Hematopoietic multipotent progenitor cell (in vitro differentiated cells): ENCODE measurements at places on chromosomes 2 and 18. TPM values are rescaled to one million over a fixed set of nuclear protein-coding genes. Genes with fewer than 3 reads are reported as not detected.

GRCh38 chr2:173719471-173719870 lies 245.7 kb downstream of the SP3 start:
- DNase-seq = no peak

- no peak for DNase-seq
Measured at GRCh38 chr2:156800781-156801361, 364.7 kb downstream of the GPD2 start.

The COLEC12 gene
- total RNA-seq = 0.27 TPM

The FOSL2 gene
- 32.3 TPM for total RNA-seq

The SIX2 gene
- total RNA-seq = not detected

The IL1RL1 gene
- 1.6 TPM for total RNA-seq

DNA sequence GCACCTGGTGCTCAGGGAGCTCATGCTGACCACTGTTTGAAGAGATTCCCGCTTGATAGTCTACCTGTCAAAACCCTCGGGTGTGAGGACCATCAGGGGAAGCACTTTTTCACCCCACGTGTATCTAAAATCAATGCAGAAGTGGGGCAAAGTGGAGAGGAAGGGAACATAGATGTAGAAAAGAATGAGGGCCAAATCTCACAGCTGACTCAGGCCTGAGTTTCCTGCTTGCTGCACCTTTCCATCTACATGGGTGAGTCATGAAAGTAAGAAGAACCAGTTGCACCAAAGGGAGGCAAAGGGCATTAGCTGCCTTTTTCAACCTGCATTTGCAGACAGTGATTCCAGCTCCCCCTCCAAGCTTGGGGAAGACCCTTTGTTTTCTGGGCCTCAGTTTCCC lies 100.2 kb upstream of the MYCN start:
- DNase-seq = no peak

DNA sequence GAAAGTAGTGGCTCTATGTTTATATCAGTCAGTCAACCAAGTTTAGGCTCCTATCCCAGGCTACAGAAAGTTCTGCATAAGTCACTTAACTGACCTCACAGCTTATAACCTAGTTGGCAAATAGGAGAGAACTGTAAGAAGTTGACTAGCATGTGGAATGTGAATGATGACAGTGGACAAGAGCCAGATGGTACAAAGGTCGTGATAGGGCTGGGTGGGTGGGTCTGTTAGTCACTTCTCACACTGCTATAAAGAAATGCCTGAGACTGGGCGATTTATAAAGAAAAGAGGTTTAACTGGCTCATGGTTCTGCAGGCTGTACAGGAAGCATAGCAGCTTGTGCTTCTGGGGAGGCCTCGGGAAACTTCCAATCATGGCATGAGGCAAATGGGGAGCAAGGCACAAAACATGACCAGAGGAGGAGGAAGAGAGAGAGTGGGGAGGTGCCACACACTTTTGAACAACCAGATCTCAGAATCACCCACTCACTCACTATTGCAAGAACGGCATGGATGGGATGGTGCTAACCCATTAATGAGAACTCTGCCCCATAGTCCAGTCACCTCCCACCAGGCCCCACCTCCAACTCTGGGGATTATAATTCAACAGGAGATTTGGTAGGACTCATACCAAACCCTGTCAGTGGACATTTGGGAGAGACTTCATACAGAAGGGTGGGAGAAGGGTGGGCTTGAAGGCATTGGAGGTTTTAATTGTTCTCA lies 68.8 kb downstream of the LTBP1 start:
- no peak for DNase-seq

The VWA3B gene
- total RNA-seq = under 0.01 TPM

The ASAP2 gene
- 4.3 TPM for total RNA-seq

GRCh38 chr2:130728007-130728454 lies 839 bp upstream of the GPR148 start:
- no peak for DNase-seq

The ADD2 gene
- 4.3 TPM for total RNA-seq

The GCKR gene
- under 0.01 TPM for total RNA-seq

GRCh38 chr18:57015451-57015850 lies 131.4 kb upstream of the BOD1L2 start:
- no peak for DNase-seq

DNA sequence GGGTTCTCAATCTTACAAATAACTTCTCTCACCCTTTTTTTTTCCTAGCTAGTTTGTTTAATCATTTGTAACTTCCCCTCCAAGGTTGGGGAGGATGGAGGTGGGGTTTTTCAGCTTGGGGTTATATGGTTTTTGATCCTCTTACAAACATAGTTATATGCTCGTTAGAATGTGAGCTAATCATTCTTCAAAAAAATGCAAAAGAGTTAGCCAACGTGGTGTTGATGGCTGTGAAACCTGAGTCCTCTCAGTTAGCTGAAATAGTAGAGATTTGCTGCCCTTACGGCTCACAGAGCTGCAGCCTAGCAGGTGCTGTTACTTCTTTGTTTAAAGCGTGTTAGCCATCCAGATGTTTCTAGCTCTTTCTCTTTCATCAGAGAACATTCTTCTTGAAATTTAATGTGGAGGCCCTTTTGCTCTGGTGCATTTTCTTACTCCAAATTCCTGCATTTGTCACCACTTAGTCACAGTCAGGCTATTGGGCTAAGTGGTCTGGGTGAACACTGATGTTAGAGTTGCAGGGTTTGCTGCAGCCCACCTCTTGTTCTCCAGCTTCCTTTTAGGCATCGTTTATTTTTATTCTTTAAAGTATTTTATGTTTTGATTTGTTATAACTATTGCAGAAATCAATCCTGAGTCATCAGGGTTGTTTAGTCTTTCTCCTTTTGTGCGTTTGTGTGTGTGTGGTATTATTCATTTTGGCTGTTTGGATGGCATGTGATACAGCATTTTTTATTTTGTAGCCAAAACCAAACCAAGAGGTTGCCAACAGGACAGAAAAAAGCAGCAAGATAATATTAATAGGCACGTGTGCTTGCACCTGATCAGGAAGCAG lies 41.1 kb downstream of the LIMS1 start:
- DNase-seq = no peak

The EXOC6B gene
- 9.2 TPM for total RNA-seq

The ZNF804A gene
- total RNA-seq = 4.6 TPM

DNA sequence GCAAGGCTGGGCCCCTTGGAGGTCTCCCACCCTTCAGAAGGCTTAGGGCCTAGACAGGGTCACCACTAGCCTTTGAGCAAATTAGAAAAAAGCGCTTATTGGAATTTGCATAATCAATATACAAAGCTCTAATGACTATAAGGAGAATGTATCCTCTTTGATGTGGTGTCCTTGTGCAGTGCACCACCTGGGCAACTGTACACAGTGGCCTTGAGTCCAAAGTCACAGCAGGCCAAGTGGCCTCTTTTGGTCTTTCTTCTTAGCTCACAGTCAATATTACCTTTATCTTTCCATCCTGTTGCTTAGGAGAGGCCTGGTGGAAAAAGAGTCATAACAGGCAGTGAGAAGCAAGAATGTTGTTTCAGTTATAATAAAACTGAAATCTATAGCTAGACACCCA lies 19.7 kb upstream of the ST3GAL5 start:
- no peak for DNase-seq

DNA sequence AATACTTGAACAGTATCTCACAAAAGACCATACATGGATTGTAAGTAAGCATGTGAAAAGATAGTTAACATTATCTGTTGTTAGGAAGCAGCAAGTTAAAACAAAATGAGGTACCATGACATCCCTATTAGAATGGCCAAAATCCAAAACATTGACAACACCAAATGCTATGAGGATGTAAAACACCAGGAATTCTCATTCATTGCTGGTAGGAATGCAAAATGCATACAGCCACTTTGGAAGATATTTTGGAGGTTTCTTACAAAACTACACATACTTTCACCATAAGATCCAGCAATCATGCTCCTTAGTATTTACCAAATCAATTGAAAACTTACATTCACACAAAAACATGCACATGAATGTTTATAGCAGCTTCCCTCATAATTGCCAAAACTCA lies 30.9 kb upstream of the ICOS start:
- DNase-seq = no peak

The MC5R gene
- total RNA-seq = not detected

- DNase-seq = no peak
Measured at GRCh38 chr18:8711736-8712135, 6.4 kb downstream of the MTCL1 start.

DNA sequence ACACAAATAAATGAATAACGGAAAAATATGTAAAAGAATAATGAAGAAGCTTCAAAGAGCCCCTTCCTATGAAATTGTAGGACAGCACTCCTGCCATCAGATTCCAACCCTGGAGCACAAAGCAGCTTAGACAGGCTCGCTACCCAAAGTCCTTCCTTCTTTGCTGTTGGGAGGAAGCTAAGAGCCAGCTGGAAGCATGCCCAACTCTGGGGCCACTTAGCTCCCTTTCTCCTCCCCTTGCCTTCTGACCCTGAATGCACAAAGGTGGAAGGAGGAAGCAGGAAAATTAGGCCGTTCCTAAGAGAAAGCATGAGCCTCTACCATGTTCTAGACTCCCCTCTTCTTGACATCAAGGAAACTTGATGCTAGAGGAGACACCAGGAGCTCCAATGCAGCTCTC lies 700.8 kb downstream of the RNF144A start:
- no peak for DNase-seq

The PCARE gene
- under 0.01 TPM for total RNA-seq

DNA sequence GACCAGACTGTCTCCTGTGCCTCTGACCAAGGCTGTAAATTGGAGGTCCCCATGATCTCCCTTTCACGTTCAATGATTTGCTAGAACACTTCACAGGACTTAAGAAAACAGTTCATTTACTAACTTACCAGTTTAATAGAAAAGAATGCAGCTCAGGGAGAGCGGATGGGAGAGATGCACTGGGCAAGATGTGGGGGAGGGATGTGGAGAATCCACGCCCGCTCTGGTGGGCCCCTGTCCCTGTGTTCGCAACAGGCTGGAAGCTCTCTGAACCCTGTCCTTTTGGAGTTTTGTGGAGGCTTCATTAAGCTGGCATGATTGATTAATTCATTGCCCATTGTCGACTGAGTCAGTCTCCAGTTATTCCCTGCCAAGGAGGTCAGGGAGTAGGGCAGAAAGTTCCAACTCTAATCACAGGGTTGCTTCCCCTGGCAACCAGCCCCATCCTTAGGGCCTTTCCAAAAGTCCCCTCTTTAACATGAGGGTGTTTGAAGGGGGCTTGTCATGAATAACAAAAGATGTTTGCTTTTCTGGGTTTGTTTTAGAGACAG lies 257.1 kb downstream of the ACKR3 start:
- DNase-seq = no peak

GRCh38 chr18:25229081-25229480 lies 122.9 kb downstream of the ZNF521 start:
- no peak for DNase-seq

The ESPNL gene
- total RNA-seq = 1.1 TPM

The IKZF2 gene
- total RNA-seq = 43.1 TPM

DNA sequence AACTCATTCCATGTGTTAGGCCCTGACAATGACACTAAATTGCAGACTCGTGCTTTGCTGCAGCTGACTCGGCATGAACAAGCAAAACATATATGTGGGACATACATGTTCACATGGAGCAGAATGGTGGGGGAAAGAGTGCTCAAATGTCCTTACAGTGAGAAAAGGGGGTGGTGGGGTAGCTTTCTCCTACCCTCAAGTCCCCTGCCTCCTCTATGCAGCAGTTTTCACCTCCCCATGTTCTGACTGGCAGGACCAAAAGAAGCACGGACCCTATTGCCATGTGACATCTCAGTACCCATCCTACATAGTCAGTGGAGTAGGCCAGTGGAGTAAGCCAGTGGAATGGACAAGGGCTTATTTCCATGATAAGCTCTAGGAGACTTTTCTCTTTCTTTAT lies 259.3 kb downstream of the TTC32 start:
- DNase-seq = no peak

DNA sequence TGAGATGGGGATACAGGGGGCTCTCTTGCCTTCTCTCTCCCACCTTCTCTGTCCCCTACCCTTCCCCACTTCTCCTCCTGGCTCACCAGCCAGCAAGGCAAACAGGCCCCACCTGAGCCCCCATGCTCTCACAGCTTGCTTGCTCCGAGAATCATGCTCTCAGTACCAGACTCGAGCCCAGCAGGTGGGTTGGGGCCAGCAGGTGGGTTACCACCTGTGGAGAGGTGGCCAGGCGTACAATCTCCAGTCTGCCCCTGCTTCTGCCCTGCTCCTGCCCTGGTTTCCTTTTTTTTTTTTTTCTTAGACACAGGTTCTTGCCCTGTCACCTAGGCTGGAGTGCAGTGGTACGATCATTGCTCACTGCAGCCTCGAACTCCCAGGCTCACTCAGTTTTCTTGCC lies 214.5 kb downstream of the SH3RF3 start:
- DNase-seq = no peak

- no peak for DNase-seq
Measured at GRCh38 chr2:145685383-145686050, 1165.6 kb upstream of the ZEB2 start.

The DSG3 gene
- total RNA-seq = not detected

DNA sequence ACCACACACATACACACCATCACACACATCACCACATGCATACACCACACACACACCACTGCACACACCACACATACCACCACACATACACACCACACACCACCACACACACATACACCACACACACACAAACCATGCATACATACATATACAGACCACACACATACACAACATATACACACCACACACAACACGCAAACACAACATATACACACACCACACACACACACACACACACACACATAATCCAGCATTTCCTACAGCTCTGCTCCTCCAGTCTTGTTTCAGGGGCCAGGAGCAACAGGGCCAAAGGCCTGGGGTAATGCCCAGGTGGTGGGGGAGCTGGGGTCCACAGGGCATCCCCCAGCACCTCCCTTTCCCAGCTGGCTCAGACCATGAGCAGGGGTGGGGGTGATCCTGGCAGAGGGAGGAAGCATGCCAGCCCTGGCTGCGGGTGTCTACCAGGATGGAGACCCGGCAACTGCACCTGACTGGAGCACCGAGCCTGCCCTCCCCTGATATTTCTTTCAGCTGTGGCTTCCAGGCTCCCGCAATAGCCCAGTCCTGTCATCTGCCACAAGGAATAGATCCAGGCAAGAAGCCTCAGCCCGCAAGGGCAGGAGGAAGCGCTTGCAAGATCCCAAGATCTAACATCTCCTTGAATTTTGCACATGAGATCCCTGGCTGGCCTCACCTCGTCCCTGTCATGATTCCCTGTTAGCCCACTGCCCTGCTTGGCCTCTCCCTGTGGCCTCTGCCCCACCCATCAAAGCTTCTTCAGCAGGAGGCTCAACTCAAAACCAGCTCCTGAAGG lies 196.9 kb downstream of the TNS1 start:
- no peak for DNase-seq

- no peak for DNase-seq
Measured at GRCh38 chr2:86216575-86217555, 17.6 kb downstream of the MRPL35 start.

The HOXD11 gene
- total RNA-seq = not detected

GRCh38 chr18:22432657-22433137 lies 15.0 kb upstream of the CTAGE1 start:
- DNase-seq = no peak

The GCA gene
- total RNA-seq = 72.2 TPM

The CFC1 gene
- total RNA-seq = not detected

- DNase-seq = peak; percentile 24
Measured at GRCh38 chr2:127106457-127106990, 430 bp downstream of the BIN1 start.

The MAP4K4 gene
- total RNA-seq = 19.7 TPM

- DNase-seq = peak; percentile 56
Measured at GRCh38 chr2:64260817-64261216, 116.6 kb upstream of the PELI1 start.

GRCh38 chr2:175187378-175187777 lies 5.9 kb upstream of the ATP5MC3 start:
- DNase-seq = no peak

- no peak for DNase-seq
Measured at GRCh38 chr2:15842758-15843666, 97.3 kb upstream of the MYCN start.

GRCh38 chr2:56286936-56287335 lies 103.1 kb downstream of the CCDC85A start:
- no peak for DNase-seq

The SGPP2 gene
- total RNA-seq = under 0.01 TPM
